ENCODE measurements at places on chromosomes 1 and 21.
A peak's percentile ranks its signal among the peaks of the same experiment; 100 is the strongest.

- H3K27me3 ChIP-seq: no peaks in the 10 kb centered on the region
- no peaks in the 10 kb centered on the region for H3K36me3 ChIP-seq
- no peak for DNase-seq
- H3K4me1 ChIP-seq: no peaks in the 10 kb centered on the region
These were observed 133.6 kb upstream of the SLC45A1 start for GRCh38 chr1:8184301-8184700.

DNA sequence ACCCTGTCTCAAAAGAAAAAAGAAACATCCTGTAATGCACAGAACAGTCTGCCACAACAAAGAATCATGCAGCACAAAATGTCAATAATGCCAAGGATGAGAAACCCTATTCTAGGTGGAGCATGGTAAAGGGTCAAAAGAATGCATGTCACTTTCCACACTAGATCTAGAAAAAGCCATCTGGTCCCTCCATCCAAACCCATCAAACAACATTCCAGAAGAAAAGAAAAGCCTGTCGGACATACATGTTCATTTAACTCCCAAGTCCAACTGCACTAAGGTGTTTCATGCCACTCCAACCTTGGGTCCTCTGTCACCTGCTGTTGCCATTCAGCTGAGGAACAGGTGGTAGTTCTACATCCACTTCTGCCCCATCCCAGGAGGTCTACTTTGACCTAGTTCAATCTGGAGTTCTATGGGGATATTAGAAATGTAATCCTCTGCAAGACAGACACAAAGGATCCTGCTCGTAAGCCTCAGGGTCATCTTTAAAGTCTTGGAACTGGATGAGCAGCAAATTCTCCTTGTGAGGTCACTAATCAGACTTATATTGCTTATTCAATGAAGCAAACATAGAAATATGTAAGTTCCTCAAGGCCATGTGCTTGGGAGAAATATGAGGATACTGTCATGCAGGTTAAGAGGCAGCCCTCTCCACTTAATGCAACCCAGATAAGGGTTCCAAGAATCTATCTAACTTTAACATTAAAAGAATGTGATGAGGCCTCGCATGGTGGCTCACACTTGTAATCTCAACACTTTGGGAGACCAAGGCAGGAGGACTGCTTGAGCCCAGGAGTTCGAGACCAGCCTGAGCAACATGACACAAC, 3.7 kb downstream of the DEDD start:
- H3K27ac ChIP-seq: no peak overlapping the region
- DNase-seq: no peak
- H3K36me3 ChIP-seq: peaks cover 10% of the 10 kb centered on the region
- no peak overlapping the region for H3K4me3 ChIP-seq
- H3K4me1 ChIP-seq: no peaks in the 10 kb centered on the region

GRCh38 chr1:200217703-200218102, 190.2 kb downstream of the NR5A2 start:
- no peaks in the 10 kb centered on the region for H3K27me3 ChIP-seq
- H3K27ac ChIP-seq: no peak overlapping the region
- no peaks in the 10 kb centered on the region for H3K4me1 ChIP-seq

DNA sequence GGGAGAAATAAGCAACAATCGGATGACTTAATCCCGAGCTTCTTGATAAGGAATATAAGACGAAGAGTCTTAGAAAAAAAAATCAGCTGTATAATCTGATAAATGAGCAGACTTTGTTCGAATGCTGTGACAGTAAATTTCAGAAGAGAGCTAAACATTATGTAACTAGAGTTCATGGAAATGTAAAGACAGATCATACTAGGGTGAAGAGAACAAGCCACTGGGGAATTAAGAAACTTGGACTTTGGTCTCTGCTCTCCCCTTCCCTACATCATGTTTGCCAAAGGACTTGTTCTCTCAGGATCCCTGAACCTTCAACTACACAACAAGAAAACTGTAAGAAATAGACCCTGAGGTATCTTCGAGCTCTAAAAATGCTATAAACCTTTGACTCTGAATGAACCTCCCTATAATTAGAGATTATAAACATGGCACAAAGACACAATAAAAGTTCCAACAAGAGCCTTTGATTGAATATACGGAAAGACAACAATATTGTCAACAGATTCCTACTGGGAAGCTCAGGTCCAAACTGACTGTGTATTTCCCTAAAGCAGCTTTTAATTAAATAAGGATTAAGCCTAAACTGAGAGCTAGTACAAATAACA, 27.5 kb downstream of the FRRS1 start:
- no peaks in the 10 kb centered on the region for H3K4me1 ChIP-seq
- no peaks in the 10 kb centered on the region for H3K27me3 ChIP-seq
- H3K4me3 ChIP-seq: no peak overlapping the region
- no peaks in the 10 kb centered on the region for H3K36me3 ChIP-seq

GRCh38 chr1:235077163-235077540, 51.5 kb downstream of the TOMM20 start:
- H3K36me3 ChIP-seq: no peaks in the 10 kb centered on the region
- H3K4me3 ChIP-seq: no peak overlapping the region
- peaks cover 3% of the 10 kb centered on the region for H3K4me1 ChIP-seq
- H3K27ac ChIP-seq: no peak overlapping the region
- H3K27me3 ChIP-seq: no peaks in the 10 kb centered on the region

- DNase-seq: no peak
- H3K4me3 ChIP-seq: no peak overlapping the region
- no peaks in the 10 kb centered on the region for H3K36me3 ChIP-seq
- no peak overlapping the region for H3K27ac ChIP-seq
These were observed 181.0 kb upstream of the KLHDC7A start for GRCh38 chr1:18299441-18300338.

DNA sequence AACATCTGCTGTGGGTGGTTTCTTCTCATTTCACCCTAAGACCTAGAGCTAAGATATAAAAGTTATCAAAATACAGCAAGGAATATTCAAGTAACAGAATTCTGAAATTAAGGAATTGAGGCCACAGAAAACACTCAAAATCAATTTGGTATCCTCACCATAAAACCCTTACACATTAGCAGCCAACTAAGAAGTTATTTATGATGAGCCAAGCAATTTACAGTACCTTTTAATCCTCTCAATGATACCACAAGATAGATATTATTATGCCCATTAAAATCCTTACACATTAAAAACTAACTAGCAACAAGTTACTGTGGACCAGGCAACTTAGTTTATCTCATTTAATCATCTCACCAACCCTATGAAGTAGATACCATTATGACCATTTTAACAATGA, 81.6 kb downstream of the FAF1 start:
- DNase-seq: no peak
- no peaks in the 10 kb centered on the region for H3K4me1 ChIP-seq
- H3K27ac ChIP-seq: no peak overlapping the region
- no peaks in the 10 kb centered on the region for H3K27me3 ChIP-seq
- H3K4me3 ChIP-seq: no peak overlapping the region

DNA sequence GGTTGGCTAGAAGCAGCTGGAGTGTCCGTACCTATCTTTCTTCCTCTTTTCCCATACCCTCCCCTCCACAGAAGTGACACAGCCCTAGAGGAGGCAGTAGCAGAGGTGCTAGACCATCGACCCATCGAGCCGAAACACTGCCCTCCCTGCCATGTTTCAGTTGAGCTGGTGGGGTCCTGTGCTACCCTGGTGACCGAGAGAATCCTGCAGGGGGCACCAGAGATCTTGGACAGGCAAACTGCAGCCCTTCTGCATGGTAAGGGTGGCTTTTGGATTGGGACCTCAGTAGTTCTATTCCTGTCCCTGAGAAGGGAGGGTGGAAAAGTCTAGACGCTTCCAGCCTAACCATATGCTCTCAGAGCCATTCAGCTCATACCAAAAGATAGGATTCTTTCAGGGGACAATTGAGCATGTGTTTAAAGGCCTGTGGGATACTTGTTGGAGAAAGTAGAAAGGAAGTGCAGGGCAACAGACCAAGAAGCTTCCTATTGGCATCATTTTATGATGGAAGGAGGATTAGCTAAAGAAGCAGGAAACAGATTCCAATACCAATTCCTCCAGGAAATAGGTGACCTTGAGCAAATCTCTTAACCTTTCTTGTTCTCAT, 11.7 kb upstream of the BNIPL start:
- no peak overlapping the region for H3K27ac ChIP-seq
- H3K4me1 ChIP-seq: no peaks in the 10 kb centered on the region
- H3K4me3 ChIP-seq: no peak overlapping the region
- H3K36me3 ChIP-seq: peaks cover 11% of the 10 kb centered on the region
- no peaks in the 10 kb centered on the region for H3K27me3 ChIP-seq

GRCh38 chr1:231885209-231885854, 258.7 kb downstream of the DISC1 start:
- no peak overlapping the region for H3K4me3 ChIP-seq
- no peaks in the 10 kb centered on the region for H3K36me3 ChIP-seq
- H3K4me1 ChIP-seq: no peaks in the 10 kb centered on the region
- no peaks in the 10 kb centered on the region for H3K27me3 ChIP-seq
- DNase-seq: no peak

DNA sequence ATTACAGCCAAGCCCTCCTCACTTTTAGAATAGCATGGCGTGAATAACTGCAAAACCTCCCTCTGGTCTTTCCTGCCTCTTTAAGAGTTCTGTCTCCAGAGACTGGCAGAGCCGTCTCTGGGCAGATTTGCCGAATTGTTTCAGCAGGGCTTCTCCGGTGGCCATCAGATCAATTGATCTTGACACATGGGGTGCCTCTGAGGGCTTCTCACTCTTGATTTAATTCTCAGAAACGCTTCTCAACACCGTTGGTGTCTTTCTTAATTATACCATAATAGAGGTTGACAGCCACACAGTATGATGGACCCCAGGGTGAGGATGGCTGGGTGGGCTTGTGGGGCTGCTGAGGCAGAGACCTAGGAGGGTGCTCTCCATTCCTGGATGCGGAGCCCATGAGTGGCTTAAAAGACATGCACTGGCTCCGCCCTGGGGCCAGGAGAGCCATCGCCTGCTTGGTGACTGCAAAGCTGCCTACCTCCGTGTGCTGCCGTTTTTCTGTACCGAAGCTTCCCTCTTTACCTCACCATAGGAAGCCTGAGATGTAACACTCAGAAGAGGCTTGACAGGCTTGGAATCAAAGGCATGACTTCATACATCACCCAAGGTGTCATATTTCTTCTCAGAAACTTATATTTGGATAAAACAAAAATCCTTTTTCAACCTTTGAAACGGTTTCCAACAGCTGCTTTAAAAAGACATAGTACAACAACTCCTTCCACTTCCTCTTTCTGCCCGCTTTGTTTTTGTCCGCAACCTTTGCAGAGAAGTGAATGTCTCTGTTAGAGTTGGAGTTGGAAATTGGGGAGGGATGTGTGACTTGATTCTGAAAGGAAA, 82.9 kb downstream of the GALNT2 start:
- no peak overlapping the region for H3K27ac ChIP-seq
- no peak overlapping the region for H3K4me3 ChIP-seq
- peaks cover 6% of the 10 kb centered on the region for H3K4me1 ChIP-seq
- no peak for DNase-seq

GRCh38 chr1:103108376-103109150, at the start of gene COL11A1:
TSS of gene COL11A1 (minus strand) at chr1:103108522. CDS start at chr1:103108178, 344 bp downstream.
- H3K27ac ChIP-seq: no peak within 1 kb of the TSS
- peak within 1 kb of the TSS; percentile 98 for H3K4me3 ChIP-seq
- peak; percentile 73 for DNase-seq
- no peaks in the 10 kb centered on the region for H3K36me3 ChIP-seq

DNA sequence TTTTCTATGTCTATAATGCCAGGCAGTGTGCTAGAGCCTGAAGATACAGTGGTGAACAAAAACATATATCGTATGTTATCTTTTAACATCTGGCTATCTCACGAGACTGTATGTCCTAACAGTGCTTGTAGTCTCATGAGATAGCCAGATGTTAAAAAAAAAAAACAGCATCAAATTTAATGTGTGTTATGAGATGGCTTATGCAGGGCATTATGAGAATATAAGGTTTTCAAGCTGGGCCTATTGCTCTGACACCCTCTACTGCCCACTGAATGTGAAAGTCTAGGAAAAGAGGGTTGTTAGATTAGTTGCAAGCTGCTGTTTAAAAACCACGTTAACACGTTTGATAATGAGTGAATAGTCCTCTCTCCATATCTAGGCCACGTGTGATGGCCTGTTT, 109.8 kb downstream of the CACHD1 start:
- no peaks in the 10 kb centered on the region for H3K27me3 ChIP-seq
- DNase-seq: no peak
- H3K27ac ChIP-seq: no peak overlapping the region
- no peak overlapping the region for H3K4me3 ChIP-seq

GRCh38 chr1:34750610-34751009, 4.2 kb upstream of the GJB5 start:
- 0 out of 2 replicates have a peak, but pooled peaks cover 1% of the 10 kb centered on the region for H3K4me1 ChIP-seq
- H3K27ac ChIP-seq: no peak overlapping the region
- no peak overlapping the region for H3K4me3 ChIP-seq
- H3K27me3 ChIP-seq: no peaks in the 10 kb centered on the region

Data from iPS DF 6.9 (cell line).